ENCODE measurements at places on chromosomes 4 and X.

- DNase-seq: no peak
These were observed 553 bp upstream of the MED28 start for GRCh38 chr4:17613761-17614415.

- no peak for DNase-seq
These were observed 27.7 kb upstream of the HS3ST1 start for GRCh38 chr4:11456401-11456800.

GRCh38 chr4:10577508-10578426 lies 106.8 kb downstream of the CLNK start:
- no peak for DNase-seq

DNA sequence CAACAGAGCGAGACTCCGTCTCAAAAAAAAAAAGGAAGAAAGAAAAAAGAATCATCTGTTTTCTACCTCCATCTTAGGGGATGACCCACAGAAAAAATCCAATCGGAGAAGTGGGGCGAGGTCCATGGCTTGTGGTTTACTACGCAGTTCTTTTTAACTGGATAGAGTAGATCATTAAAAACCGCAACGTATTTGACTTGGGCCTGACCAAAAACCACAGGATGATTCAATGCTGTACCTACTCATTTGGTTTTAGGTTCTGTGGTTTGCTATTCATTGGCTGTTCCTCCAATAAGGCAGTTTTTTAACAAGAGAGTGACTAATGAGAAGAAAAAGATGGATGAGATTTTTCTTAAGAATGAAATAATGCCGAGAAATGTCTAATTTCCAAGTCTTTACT lies 83.7 kb downstream of the FREM3 start:
- DNase-seq: no peak

DNA sequence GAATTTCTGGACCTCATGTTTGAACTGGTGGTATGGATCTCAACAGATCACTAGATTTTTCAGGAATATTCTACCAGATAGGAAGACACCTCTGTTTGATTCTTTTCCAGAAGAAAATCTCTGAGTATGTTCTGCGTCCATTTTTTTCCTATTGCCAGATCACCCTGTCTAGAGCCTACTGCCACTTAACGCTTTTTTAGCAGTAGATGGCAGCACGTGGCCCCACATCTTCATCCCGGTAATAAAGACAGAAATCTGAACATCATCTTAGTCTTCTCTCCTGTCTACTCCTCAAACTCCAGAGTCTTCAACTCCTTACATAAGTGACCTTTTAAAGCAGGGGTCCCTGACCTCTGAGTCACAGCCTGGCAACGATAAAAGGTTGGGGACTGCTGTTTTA lies 184.7 kb downstream of the TMA16 start:
- DNase-seq: no peak

- DNase-seq: no peak
These were observed 56.2 kb downstream of the APOO start for GRCh38 chrX:23851544-23851943.

DNA sequence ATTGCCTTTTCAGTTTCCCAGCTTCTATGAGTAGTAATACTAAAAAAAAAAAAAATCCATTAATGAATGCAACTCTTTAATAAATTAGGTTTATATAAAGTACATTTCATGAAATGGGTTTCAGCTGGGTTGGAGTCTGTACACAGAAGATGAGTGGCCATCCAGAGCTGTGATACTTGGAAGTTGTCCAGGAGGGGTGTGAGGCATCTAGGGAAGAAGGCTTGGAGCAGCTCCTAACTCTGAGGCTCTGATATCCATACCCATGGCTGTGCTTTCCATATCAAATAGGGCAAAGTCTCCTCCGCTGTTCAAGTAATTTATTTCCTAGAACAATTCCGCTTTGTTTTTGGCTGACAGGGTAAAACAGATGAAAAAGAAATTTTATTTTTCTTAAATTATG lies 423.3 kb upstream of the TENM3 start:
- no peak for DNase-seq

DNA sequence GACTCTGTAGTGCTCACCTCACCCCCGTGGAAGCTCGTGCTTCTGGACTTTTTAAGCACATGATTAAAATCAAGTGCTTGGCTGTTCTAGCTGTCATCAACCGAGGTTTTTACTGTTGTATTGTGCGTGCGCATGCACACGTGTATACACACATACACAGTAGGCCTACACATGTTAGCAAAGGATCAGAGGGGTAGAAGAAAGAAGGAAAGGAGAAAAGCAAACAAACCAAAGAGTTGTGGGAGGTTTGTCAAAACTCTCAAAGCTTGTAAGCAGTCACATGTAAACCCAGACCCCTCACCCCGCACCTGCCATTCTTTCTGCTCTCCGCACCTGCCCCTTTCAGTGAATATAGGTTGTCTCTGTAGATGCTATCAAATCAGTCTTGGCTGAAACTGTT lies 311.8 kb downstream of the HS3ST1 start:
- DNase-seq: no peak

DNA sequence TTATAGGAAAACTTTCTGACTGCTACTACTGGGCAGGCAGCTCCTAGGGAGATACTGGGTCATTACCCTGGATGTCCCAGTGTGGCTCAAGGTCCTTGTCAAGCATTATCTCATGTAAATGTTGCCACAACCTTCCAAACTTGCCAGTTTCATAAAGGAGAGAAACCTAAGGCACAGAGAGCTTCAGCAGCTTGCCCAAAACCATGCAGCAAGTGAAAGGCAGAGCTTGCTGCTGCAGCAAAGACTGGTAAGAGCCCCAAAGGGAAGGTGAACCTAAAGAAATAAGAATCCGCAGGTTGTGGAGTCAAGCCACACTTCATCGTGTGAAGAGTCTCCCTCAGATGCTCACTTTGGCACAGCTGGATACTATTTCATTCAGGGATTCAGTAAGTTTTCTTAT lies 2.3 kb downstream of the MPP1 start:
- no peak for DNase-seq

DNA sequence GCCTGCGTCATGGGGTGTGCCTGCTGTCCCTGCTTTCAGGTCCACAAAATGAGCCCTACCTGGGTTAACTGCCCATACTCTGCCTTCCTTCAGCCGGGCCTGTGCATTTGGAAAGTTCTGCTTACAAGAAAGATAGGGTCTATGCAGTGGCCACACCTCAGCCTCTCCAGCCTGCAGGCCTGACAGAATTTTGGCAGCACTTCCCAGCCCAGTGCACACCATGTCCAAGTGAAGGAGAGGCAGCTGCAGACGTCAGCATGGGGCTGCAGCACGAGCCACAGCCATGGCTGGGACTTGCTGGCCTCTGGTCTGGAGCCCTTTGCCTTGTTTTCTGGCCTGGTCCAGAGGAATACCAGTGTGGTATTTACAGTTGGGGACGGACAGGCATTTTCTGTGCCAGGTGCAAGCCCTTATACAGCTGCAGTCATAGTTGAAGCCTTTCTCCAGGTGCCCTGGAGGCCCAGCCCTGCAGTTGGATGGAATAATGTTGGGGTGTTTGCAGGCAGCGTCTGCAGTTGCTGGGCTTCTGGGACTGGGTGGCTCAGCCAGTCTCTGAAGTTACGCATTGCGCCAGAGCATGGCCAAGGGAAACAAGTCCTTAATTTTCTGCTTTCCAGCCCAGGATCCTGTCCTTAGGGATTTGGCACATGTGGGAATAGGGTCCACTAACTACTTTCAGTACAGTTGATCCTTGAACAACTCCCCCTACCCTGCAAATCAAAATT lies 26.2 kb downstream of the JADE1 start:
- no peak for DNase-seq

GRCh38 chr4:159178979-159179969 lies 76.4 kb downstream of the RAPGEF2 start:
- no peak for DNase-seq

DNA sequence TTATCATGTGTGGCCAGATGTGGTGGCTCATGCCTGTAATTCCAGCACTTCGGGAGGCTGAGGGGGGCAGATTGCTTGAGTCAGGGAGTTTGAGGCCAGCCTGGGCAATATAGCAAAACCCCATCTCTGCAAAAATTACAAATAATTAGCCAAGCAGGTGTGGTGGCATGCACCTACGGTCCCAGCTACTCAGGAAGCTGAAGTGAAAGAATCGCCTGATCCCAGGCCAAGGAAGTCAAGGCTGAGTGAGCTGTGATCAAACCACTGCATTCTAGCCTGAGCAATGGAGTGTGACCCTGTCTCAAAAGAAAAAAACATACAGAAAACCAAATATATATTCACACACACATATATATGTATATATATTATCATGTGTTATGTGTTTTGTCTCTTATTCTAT lies 15.0 kb downstream of the APELA start:
- DNase-seq: no peak

DNA sequence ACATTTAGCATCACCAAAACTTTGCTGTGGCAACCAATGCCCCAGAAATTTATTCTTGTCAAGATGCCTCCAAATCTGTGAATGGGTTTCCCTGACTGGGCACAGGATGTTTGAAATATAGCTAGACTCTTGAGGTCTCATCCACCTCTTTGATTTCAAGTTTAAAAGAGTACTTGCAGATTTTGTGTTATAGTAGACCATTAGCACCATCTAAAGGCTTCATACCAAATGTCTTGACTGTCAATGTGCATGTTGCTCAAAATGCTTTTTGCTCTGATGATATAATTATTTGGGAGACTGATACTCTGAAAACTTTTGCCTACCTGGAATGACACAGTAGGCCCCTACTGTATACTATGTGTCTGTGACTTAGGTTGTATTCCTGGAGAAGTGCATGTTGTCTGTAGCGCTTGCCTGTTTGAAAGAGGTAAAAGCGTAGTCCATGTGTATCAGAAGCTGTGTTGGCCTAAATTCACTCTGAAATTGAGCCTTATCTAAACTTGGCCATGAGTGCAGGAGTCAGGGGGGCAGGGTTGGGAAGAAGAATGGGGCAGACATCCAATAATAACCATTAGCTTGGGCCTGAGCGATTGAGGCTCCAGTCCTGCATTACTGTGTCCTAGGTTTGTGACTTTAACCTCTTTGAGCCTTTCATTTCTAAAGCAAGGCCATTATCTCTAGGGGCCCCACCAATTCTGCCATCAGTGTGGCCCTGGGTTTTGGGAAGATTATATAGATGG lies 33.8 kb downstream of the NDP start:
- DNase-seq: no peak

- DNase-seq: no peak
These were observed 1056.0 kb downstream of the STIM2 start for GRCh38 chr4:27916452-27917184.

DNA sequence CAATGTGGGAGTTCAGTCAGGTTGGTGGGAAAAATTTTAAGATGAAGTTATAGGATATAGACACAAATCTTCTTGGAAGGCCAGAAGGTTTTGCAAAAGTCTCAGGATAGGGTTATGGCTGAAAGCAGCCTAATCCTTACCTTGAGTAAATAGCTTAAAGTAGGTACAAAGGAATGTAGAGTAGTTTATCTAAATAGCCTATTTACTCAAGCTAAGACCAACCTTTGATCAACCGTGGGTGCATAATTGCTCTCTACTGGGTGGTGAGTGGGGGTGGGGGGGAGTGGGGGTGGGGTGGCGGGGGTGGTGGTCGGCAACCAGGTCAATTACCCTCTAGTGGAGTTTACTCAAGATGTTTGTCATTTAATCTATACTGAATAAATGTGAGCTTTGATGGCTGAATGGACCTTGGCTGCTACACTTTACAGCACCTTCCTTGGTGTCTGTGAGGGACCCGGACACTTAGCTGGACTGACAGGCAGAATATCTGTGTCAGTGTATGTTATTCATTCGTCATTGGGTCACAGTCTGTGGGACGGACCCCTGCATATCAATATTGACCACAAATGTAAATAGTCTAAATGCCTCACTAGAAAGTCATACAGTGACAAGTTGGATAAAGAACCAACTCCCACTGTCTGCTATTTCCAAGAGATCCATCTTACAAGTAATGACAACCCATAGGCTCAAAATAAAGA lies 545.7 kb upstream of the PABPC4L start:
- DNase-seq: no peak

- DNase-seq: no peak
These were observed 3.9 kb downstream of the TMEM33 start for GRCh38 chr4:41939016-41939626.

DNA sequence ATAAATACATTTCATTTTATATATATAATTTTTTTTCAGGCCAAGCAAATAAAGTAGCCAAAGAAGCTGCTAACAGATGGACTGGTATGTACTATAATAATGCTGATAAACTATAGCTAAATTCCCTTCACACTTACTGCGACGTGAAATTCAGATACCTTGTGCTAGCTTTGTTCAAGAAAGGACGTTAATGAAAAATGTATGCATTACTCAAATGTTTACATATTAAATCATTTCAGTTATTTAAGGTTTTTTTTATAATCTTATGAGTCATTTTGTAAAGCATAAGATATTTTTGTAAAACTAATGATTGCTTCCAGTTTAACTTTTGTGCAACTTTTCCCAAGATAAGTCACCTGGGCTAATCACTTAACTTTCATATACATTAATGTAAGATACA lies 57.2 kb upstream of the TMEM131L start:
- DNase-seq: no peak

DNA sequence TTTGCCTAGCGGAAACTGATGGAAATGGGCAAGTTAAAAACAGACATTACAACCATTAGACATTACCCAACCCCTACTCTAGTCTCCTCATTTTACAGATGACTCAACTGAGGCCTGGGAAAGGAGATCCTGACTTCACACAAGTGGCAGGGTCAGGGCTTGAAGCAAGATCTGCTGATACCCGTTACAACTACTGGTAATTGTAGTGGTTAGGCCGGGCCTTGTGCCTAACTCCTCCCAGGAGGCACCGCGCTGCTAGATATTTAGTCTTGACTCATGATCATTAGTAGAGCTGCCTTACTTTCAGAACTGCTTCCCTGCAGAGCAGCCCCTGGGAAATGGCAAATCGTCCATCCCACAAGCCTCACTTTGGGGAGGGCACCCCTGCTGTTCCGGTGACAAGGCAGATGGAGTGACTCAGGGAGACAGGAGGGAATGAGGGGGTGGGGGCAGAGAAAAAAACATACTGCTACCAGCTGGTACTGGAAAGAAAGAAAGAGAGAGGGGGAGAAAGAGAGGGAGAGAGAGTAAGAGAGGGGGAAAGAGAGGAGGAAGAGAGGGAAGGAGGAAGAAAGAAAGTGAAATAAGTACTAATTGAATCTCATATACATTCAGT lies 12.2 kb downstream of the ARHGEF6 start:
- peak; percentile 5 for DNase-seq

GRCh38 chrX:40313269-40313668 lies 215.5 kb upstream of the BCOR start:
- no peak for DNase-seq

All from T-helper 17 cell (primary cell).